GM12892 (cell line): ENCODE measurements at places on chromosomes 1 and 21.
A peak's percentile ranks its signal among the peaks of the same experiment; 100 is the strongest.

GRCh38 chr1:57034713-57035112, 68.9 kb upstream of the C8B start:
- no peak for DNase-seq

GRCh38 chr1:9324246-9325096, 31.8 kb downstream of the SPSB1 start:
- DNase-seq, result no peak

DNA sequence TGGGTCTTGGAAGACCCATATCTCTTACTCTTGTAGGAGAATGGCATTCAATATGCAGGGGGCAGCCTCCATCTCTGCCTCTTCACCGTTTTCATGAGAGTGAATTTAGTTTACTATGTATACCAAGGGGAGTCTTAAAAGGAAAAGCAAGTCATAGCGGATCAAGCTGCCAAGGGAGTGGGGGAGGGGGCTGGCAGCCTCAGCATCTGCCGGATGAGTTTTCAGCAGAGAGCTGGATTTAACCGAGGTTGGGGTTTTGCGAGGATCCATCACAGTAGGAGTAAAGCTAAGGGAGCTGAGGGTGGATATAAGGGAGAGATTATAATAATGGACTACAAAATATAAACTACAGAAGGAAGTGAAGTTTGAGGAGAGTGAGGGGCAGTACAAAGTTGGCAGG, 9.9 kb downstream of the CD160 start:
- no peak for DNase-seq

GRCh38 chr1:18464665-18465050, 16.1 kb upstream of the KLHDC7A start:
- no peak for DNase-seq

- DNase-seq, result no peak
These were observed 8.1 kb upstream of the OR6K3 start for GRCh38 chr1:158728510-158729225.

DNA sequence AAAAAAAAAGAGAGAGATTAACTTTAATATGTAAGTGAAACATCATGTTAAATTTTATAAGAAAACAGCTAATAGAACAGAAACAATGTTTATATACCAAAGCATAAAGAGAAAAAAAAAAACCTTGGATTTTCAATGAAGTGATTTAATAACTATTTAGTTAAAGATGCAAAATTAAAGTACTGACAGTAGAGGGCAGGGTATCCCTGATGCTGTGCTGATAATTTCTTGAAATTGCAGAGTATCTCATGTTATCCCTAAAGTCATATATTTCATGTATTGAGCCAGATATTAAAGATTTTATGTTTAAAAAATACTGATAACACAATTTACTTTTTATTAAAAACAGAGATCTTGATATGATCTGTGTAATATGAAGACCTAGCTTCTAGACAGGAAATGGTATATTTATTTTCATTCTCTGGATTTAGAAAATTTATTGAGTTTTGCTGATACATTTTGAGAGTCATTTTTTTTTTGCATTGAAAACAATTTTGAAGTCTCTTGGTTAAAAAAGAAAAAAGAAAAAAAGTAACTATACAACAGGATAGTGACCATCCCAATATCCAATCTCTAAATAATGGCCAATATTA, 273.2 kb downstream of the USP25 start:
- DNase-seq, result no peak

DNA sequence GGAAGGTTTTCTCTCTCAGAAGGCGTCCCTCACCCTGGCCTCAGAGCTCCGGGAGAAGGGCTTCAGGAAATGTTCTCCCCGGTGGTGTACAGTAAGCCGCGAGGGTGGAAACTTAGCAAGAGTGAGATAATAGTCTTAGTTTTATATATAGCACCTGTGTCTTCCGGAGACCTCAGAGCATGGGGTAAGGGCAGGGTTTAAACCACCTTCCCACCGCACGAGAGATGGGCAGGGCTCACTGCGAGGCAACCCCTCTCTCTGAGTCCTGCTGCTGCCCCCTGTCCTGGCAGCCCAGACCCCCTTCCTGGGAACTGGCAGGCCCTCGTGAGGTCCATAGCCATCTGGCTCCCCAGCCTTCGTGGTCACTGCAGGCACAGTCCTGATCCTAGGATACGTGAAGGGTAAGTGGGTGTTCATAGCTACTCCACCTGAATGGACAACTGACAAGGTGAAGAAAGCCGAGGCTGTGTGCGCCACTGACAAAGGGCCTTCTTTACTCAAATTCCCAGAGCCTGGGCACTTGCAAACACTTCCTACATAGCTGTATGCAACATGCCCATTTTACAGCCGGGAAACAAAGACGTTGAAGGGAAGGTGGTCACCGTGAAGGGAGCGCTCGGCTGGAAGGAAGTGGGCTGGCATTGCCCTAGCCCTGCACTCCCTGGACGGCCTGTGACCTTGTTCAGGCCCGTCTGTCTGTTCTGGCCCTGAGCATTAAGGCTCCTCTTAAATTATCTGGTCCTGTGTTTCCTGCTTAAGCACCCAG, 26.9 kb downstream of the ITPKB start:
- DNase-seq, result peak; percentile 43

- DNase-seq, result peak; percentile 60
These were observed 16.7 kb downstream of the ALX3 start for GRCh38 chr1:110053552-110054428.

GRCh38 chr1:17774452-17774851, 19.3 kb downstream of the ACTL8 start:
- DNase-seq, result no peak

- DNase-seq, result no peak
These were observed 112.8 kb downstream of the HIVEP3 start for GRCh38 chr1:41805771-41806471.

DNA sequence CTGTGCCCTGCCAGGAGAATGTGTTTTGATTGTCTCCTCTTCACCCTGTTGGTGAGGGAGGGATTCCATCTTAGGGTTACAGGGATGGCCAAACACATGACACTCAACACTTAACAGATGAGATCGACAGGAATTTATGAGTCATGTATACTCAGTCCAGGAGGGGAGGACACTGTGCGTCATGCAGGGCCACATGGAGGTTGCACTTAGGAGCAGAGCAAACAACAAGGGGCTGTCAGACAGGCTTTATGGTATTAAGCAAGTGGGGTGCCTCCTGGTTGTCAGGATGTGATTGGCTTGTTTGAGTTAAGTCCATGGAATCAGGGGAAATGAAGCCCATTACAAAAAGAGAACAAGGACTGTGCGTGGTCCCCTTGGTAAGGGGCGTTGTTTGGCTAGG, 26.9 kb downstream of the EDARADD start:
- DNase-seq, result no peak

DNA sequence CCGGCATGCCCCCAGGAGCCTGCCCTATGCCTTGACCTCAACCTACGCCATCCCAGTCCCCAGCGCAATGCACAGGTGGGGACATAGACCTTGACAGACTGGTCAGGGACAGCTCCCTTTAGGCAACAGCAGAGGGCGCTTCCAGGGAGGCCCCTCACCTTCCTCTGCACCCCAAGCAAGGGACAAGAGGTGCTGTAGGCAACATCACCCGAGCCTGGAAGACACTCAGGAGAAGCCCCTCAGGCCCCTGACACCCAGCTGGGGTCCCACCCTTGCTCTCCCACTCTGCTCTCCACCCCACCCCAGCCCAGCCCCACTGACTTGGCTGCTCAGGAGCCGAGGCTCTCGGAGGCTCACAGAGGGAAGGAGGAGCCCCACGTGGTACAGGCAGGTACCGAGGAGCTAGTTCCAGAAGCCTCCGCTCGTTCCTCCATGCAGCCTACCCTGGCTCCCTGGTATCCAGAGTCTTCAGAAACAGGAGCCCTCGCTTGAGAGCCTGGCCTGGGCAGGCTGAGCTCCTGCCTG, 2.4 kb upstream of the WNT3A start:
- DNase-seq, result no peak

DNA sequence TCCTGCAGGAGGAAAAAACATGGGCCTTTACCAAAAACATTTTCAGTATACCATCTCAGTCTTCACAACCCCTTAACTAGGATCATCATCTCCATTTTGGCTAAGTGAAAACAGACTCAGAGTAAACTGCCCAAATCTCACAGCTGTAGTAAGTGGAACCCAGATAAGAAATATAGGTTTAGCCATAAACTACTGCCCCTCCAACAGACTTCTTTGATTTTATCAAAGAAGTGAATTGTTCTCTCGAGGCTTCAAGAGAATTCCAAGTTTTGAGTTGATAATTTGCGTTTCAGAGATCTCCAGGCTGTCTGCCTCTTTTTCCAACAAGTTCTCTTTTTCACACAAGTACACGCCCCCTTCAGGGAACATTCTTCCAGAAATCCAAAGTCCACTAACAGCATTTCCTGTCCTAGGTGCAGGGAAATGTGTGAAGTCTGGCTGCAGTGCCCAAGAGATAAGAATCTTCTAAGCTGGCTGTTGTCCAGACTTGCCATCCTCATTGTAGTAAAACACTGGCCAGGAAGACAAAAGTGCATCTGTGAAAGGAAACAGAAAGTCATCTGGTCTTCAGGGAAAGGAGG, 30.8 kb downstream of the RNF19B start:
- DNase-seq, result no peak

- no peak for DNase-seq
These were observed 55.1 kb downstream of the PTGER3 start for GRCh38 chr1:70992521-70992920.

GRCh38 chr21:18759751-18760161, 356.2 kb upstream of the TMPRSS15 start:
- no peak for DNase-seq

DNA sequence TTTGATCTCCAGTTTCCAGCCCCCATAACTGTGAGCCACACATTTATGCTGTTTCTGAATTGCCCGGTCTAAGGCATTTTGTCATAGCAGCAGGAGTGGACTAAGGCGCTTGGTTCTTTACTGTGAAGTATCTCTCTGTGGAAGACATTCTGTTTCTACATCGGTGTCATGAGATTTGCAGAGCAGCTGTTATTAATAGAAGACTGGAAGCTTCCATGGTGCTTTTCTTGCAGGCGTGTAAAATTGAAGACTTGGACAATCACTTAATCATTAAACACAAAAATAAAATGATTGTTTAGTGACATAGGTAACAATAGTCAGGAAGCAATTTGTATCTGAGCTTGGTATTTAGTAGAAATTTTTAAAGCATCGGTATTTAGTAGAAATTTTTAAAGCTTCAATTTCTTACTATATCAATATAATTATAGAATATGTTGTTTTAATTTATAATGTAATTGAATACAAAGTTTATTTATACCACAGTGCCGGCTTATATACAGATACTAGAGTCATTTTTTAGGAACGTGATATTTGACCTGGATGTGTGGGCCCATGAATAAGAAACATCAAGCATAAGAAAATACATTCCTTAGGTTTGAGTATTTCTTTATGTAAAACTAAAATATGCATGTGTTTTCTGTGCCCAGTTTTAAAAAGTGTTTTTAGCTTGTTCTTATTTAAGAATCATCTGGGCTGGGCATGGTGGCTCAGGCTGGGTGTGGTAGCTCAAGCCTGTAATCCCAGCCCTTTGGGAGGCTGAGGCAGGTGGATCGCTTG, 60.6 kb upstream of the COL6A1 start:
- DNase-seq, result no peak

- DNase-seq, result no peak
These were observed 61.5 kb upstream of the SOX13 start for GRCh38 chr1:204011426-204011825.

- no peak for DNase-seq
These were observed 28.2 kb upstream of the CNTN2 start for GRCh38 chr1:205014783-205015182.

- no peak for DNase-seq
These were observed 6.0 kb downstream of the S100B start for GRCh38 chr21:46598581-46599572.

DNA sequence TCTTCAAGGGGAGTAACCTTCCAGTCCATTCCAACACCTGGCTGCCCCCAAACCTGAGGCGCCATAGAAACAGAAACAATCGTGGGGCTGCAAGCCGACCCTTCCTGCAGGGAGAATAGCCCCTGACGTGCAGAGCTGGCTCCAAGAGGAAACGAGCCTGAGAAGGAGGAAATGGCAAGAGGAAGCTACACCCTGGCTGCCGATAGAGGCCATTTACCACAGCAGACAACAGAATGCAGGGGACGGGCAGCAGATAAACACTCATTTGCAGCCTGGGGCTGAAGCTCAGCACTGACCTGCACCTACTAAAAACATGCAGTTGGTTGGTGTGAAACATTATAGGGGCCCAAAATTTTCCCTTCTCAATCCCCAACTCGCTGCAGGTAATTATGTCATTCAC, 8.7 kb upstream of the TDRD10 start:
- no peak for DNase-seq

GRCh38 chr1:208544794-208545193, 300.6 kb upstream of the PLXNA2 start:
- DNase-seq, result no peak

GRCh38 chr1:100597061-100597741, 59.3 kb downstream of the GPR88 start:
- DNase-seq, result no peak

DNA sequence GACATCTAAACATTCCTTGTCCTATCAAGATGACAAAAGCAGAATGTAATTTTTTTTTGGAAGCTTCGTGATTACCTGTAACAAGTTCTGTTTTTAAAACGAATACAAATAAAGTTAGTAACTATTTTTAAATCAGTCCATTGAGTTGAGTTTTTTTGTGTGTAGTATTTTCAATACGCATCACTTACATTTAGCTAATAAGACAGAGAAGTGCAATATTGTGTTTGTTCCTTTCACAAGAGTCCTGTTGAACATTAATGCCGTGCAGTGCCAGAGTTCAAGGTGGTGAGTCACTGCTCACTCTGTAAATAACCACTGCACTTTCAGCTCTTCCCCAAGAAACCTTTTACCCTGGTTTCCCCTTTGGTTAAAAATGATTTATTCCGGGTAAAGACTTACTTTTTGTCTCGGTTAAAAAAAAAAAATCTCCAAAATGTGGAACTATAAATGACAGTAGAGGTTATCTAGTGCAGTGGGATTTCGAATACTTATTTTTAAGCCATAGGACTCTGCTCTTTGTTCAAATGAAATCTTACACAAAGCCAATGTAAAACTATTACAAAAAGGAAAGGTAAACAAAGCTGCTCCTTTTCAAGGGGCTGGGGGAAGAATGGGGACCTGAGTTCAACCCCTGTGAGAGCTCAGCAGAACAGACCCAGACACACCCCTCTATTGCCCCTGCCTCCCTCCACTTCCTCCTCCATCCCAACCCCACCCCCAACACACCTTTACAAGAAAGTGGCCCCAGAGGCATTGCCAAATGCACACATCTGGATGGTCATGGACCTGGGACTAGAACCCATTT, 14.8 kb upstream of the NCMAP start:
- no peak for DNase-seq

GRCh38 chr1:180631766-180632325, at the start of gene XPR1:
Gene XPR1, plus strand, starts transcription at chr1:180632022. Its CDS starts 180 bp downstream, at chr1:180632202.
- DNase-seq, result peak; percentile 67

DNA sequence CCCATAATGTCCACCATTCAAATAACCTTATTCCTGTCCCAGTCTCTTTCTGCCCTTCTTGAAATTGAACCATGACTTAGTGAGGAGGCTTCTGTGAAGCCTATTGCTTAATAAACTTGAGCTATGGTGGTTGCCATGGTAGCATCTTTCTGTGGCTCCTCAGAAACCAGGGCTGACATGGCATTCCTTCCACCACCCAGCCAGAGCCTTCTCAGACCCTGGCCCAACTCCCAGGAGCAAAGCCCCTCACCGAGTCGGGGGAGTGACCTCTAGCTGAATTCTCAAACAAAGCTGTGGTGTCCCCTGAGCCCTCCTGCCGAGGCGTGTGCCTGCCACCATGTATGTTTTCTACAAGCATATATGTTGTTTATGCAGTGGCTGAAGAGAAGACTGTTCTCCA, 259.1 kb downstream of the CACNA1E start:
- no peak for DNase-seq

GRCh38 chr21:29436143-29436542, 137.4 kb downstream of the BACH1 start:
- DNase-seq, result no peak
